Left renal pelvis (tissue), 4 donors: ENCODE measurements at places on chromosomes 11 and 22. TPM values are rescaled to one million over a fixed set of nuclear protein-coding genes. Genes with fewer than 3 reads are reported as not detected.

LMO2 gene
- 28.7 TPM for polyA plus RNA-seq

TMX2 gene
- polyA plus RNA-seq = 118 TPM

PKDREJ gene
- 0.44 TPM for polyA plus RNA-seq

LRRC74B gene
- polyA plus RNA-seq = 0.06 TPM

- DNase-seq = no peak
These were observed 27.1 kb downstream of the VPS37C start for GRCh38 chr11:61133956-61134662.

DNA sequence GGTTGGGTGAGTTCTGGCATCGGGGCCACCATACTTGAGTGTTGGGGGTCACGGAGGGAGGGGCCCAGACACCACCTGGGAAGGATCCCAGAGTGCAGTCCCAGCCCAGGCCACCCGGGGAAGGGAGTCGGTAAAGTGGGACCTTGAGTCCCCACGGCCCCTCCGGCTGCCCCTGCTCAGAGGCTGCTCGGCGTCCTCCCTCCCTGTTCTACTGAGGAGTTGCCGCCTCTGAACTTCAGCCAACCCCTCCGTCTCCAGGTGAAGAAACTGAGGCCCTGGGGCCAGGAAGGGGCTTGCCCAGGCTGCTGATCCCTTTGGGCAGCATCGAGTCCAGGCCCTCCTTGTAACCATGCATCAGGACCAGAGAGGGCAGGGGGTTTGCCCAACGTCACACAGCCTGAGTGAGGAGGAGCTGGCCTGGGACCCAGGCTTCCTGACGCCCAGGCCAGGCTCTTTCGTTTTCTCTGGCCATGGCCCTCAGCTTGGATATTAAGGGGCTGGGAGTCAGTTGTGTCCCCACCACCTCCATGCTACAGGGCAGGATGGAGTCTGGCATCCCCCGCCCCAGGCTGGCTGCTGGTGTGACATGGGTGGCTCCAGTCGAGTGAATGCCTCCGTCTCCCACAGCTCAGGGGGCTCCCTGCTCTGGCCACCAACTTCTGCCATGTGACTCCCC, 1.3 kb downstream of the PARVG start:
- no peak for DNase-seq

GRCh38 chr11:92812841-92813240, 156.6 kb upstream of the MTNR1B start:
- no peak for DNase-seq
